ENCODE measurements at places on chromosomes 11 and 22.

DNA sequence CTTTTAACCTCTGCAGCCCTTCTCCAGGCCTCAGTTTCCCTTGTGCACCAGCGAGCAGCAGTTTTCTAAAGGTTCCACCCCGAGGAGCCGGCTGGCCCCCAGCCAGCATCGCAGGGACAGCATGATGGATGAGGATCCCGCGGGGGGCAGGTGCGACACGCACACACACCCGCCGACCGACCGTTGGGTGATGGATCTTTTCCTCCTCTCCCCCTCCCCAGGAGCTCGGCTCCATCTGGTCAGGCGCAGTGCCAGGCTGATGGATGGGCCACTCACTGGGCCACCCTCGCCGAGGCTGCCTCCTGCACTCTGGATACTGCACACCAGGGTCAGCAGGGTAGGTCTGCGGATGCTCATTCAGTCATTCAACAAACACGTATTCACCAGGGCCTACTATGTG lies 12.8 kb upstream of the CABP7 start:
- no peak for DNase-seq

GRCh38 chr22:27573280-27574001 lies 228.1 kb downstream of the MN1 start:
- no peak for DNase-seq

DNA sequence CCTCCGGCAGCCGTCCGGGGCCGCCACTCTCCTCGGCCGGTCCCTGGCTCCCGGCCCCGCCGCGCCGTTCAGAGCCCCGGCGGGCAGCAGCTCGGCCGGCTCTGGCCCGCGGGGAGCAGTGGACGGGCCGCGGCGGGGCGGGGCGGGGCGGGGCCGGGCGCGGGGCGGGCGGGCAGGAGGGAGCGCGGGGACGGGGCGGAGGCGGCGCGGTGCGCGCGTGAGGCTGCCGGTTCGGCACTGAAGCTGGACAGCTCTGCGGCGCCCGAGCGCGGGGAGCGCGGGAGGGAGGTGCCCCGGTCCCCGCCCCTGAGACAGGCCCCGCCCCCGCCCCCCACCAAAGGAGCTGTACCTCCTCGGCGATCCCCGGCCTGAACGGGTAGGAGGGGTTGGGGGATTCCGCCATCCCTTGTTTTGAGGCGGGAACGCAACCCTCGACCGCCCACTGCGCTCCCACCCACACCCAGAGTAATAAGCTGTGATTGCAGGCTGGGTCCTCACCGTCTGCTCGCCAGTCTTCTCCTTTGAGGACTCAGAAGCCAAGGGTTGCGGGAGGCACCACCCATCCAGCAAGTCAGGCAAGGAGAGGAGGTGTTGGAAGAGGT lies at the start of gene DRD2:
Gene DRD2 (minus strand): TSS at position 239 of the 602 bp plus-strand sequence. CDS start 50,747 bp downstream, outside the sequence.
- no peak for DNase-seq

DNA sequence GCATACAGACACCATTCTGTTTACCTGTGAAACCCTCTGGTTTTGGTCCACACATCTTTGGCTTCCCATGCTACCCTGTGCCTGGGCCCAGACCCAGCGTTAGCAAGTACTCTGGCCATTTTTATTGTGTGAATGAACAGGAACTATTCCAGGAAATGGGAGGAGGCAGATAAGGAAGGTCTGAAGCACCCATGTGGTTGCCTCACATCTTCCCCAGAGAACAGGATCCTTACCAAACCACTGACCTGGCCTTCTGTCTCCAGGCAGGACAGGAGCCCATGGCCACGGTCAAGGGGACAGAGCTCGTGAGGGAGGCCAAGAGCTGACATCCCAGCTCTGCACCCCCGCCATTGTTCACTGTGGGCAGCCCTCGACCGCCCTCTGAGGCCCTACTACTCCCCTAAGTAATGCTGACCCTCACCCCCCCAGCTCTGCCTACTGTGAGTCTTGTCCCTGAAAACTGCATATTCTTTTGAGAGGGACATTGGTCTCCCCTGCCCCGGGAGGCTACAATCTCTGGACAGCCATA lies 97.7 kb upstream of the TP53I11 start:
- no peak for DNase-seq

DNA sequence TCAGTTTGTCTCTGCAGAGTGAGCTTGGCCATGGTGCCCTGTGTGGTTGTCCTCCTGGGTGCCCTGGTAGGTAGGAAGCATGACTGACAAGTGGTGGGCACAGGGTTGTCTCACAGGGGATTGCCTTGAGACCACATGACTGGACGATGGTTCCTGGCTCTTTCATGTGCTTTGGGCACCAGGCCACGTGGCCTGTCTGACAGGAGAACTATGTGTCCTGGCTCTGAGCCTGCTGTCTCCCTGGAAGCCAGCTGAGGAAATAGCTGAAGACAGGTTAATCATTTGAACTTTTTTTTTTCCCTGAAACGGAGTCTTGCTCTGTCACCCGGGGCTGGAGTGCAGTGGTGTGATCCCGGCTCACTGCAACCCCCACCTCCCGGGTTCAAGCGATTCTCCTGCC lies 93.2 kb downstream of the LDLRAD3 start:
- DNase-seq, result no peak

- no peak for DNase-seq
Measured at GRCh38 chr22:48332438-48333322, 1495.0 kb downstream of the BRD1 start.

DNA sequence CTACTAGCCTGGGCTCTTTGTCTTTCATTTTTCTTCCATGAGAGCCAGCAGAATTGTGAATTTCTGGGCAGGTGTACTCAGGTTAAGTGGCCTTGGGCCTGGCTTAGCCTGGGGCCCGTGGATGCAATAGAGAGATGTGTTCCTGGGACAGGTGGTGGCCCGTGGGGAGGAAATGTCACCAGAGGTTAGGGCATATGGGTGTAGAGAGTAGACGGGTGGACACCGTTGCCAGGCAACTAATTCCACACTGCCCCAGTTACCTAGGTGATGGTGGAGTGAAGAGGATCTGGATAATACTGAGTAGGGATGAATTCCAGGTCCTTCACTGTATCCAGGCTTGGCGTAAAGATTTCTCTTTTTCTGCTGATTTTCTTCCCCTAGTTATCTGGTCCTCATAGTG lies 175.0 kb downstream of the INSC start:
- no peak for DNase-seq

DNA sequence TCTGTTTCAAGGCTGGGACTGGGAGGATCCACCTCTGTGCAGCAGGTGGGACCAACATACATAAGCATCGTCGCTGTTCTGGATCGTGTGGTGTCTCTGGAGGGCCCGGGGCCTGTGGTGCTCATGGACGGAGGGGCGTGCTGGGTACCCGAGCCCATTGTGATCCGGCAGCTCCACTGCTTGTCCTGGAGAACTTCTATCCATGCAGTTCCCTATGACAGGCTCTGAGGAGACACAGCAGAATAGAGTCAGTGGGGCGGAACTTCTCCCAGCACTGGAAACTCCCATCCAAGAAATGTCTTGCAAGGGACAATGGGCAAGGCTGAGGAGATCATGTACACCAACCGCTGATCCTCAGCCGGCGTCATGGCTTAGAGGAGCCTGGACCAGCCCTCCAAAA lies 11.6 kb upstream of the APOA1 start:
- DNase-seq, result no peak

DNA sequence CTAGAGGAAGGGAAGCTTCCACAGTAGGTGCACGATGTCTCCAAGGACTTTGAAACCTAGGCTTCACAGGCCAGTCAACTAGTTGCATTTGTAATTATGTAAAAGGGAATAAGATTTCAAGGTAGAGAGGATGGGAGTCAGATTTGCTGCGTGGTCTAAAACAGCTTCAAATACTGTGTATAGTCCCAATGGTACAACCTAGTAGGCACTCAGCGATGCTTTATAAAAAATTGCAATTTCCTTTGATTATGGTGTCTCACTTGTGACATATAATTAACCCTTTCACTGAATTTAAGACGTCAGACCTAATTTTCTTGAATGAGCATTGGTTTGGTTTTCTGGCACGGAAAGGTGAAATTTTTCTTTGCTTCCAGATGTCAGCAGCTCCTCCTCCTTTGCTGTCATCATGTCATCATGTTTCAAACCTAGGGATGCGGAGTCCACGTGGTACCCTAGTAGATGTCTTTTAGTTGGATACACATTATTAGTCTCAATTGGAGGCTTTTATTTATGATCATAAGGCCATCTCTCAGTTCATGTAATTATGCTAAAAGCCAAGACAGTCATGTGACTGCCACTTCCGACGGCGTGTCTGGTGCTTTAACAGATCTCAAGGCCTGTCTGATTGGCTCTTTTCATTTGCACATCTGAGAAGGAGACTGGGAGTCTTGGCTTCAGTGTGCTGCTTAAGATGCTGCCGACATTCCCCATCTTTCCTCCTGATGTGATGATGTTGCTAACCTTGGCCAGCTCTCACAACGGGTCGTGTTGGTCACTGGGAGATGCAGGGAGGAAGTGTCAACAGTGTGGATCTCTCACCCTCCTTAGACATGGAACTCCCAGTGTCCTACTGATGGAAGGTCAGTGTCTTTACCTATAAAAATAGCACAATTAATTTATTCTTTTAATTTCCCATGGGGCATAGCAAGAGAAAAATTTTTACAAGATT lies 134.0 kb downstream of the HIPK3 start:
- DNase-seq, result no peak

DNA sequence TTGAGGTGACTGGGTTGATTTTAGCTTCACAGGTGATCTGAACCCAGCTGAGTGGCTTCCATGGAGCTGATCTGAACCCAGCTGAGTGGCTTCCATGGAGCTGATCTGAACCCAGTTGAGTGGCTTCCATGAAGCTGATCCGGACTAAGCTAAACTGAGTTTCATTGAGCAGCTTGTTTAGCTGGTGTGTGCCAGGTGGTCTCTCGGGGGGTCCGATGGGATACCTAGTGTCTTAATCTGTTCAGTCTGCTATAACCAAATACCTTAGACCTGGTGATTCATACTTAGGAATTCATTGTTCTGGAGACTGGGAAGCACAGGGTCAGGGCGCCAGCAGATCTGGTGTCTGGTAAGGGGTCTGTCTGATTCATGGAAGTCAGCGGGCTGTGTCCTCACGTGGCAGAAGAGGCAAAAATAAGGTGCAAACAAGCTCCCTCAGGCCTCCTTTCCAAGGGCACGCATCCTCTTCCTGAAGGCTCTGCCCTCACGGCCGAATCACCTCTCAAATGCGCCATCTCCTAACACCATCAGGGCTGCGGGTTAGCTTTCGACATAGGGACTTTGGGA lies 52.5 kb upstream of the KCNQ1OT1 start:
- no peak for DNase-seq

- no peak for DNase-seq
Measured at GRCh38 chr11:57156928-57157327, 24.8 kb upstream of the LRRC55 start.

- no peak for DNase-seq
Measured at GRCh38 chr11:105609341-105609781, 512 bp upstream of the GRIA4 start.

DNA sequence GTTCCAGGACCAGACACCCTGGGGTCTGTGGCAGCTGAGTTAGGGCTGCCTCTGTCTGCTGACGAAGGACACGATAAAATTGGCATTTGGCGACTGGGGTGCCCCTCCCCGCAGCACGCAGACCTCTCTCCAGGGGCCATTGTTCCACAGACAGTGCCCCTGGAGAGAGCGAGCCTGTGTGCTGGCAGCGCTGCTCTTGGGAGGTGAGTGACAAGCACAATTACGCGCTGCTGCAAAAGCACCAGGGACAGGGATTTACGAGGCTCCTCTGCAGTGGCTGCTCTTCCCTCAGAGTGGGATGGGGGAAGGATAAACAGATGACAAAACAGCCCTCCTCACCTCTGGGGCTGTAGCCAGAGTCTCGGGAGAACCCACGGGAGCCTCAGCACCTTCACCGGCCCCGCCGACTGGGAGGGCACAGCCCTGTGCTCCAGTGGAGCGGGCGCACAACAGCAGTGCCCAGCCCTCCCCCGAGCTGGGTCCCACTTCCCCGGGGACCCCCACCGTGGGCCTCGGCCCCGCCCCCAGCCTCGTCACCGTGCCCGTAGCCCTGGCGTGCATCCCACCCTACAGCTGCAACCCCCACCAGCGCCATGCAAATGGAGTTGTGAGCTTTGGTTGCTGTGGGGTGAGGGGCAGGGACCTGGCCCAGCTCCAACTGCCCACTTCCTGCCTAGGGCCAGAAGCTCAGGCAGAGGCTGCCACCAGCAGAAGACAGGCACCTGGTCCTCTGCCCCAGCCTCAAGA lies 19.6 kb downstream of the CHID1 start:
- DNase-seq, result no peak

DNA sequence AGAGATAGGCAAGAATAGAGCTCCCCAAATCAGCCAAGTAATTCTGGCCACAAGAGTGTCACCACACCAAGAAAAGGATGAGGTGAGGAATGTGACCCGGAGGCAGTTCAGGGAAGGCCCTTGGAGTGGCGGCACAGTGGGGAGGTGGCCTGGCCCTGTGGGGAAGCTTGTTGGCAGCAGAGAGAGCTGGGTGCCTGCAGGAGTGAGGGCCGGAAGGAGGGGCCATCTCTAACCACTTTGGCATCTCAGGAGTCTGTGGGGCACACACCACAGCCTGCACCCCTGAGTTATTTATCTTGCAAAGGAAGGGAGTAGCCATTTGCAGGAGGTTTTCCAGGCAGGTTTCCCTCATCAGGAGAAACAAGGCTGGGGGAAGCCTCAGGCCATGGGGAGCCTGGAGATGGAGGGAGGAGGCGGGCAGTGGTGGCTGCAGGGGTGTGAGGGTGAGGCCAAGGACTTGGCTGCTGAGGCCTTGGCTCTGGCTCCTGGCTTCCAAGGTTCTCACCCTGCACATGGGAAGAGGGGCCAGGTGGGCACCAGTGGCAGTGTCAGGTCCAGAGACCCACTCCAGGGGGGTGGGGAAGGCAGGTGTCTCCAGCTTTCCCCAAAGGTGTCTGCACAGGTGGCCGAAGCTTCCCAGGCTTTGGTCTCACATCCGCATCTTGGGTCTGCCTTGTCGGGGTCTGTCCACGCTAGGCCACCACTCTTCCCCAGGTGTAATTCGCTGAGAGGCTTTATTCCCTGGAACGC lies 370.2 kb downstream of the CTTN start:
- no peak for DNase-seq

DNA sequence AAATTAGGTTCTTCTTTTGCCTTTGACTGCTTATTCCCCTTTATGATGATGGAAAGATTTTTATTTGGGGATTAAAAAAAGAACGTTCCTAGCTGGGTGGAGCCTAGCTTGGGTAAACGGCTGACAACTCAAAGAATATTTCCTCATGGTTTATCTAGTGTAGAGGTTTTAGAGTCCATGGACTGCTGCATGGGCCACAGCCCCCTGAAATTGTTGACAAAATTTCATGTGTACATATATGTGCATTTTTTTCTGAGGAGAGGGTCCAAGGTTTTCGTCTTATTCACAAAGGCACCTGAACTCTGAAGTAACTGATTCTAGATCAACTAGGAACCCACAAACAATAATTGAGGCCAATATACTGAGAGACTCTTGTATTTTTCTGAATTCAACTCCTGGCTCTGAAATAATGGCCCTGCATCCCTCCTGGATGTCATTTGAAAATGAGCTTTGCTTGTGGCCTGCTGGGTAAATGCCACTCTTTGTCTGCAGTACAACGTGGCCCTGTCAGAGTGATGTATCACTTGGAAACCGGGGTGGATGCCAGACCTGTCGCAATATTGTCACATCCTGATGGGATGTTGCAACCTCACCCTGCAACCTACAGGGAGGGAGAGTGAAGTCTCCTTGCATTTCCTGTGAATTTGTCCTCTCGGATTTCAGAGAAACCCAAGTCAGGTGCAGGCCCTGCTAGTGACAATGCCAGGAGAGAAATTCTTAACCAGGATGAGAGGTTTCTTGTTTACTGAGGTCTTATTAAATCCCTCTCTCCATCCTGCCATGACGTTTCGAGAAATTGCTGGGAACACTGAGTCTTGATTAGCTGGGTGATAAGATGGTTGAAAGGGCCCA lies 33.8 kb downstream of the EHF start:
- DNase-seq, result no peak
